Activated CD8-positive, alpha-beta memory T cell treated with anti-CD3 and anti-CD28 coated beads, Interleukin-2, amount 10 ng/mL, durations not matched to agents 7 days and 5 days (primary cell): ENCODE measurements at places on chromosomes 11 and 22. TPM values are rescaled to one million over a fixed set of nuclear protein-coding genes. Genes with fewer than 3 reads are reported as not detected.

- no peak for DNase-seq
These were observed 336.6 kb downstream of the CTTN start for GRCh38 chr11:70734911-70735310.

GRCh38 chr11:70272009-70272408 is 1.5 kb downstream of the PPFIA1 start:
- DNase-seq: no peak

DNA sequence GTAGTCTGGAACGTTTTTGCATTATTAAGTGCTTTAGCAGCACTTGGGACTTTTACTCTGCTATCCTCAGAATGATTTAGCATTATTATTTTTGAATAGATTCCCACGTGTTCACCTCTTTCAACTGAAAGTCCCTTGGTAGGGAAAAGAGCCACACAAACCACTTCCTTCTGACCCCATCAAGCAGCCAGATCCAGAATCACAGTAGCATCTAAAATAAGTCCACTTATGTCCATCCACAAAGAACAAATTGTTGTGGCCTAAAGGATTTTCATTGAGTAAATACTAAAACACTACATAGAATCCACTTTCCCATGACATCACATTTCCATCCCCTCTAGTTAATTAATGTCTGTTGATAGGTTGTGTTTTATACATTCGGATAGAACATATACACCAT is 381.7 kb downstream of the AASDHPPT start:
- no peak for DNase-seq

- DNase-seq: peak; percentile 74
These were observed 5.8 kb downstream of the TSPAN4 start for GRCh38 chr11:848380-848931.

- DNase-seq: no peak
These were observed 124.3 kb downstream of the C11orf58 start for GRCh38 chr11:16862726-16863125.

- no peak for DNase-seq
These were observed 3.9 kb upstream of the BCL2L13 start for GRCh38 chr22:17634696-17635095.

GRCh38 chr11:120511820-120512738 is 531 bp downstream of the GRIK4 start:
- DNase-seq: no peak

GRCh38 chr22:42462016-42462415 is 29.8 kb upstream of the NFAM1 start:
- no peak for DNase-seq

DNA sequence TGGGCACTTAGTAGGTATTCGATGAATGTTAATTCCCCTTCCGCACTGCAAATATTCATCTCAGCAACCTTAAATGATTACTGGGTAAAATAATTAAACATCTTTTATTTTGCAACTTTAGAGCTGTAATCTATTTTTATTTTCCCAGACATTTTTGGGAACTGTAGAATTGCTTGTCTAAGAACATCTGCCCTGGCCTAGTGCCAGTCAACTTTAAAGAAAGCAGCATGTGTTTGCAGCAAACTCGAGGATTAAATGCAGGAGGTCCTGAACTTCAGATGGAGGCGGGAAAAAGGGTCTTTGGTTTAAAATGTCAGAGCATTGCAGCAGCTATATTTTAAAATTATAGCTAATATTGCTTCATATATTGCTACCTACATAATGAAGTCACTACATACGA is 190.0 kb downstream of the PGR start:
- DNase-seq: no peak

DNA sequence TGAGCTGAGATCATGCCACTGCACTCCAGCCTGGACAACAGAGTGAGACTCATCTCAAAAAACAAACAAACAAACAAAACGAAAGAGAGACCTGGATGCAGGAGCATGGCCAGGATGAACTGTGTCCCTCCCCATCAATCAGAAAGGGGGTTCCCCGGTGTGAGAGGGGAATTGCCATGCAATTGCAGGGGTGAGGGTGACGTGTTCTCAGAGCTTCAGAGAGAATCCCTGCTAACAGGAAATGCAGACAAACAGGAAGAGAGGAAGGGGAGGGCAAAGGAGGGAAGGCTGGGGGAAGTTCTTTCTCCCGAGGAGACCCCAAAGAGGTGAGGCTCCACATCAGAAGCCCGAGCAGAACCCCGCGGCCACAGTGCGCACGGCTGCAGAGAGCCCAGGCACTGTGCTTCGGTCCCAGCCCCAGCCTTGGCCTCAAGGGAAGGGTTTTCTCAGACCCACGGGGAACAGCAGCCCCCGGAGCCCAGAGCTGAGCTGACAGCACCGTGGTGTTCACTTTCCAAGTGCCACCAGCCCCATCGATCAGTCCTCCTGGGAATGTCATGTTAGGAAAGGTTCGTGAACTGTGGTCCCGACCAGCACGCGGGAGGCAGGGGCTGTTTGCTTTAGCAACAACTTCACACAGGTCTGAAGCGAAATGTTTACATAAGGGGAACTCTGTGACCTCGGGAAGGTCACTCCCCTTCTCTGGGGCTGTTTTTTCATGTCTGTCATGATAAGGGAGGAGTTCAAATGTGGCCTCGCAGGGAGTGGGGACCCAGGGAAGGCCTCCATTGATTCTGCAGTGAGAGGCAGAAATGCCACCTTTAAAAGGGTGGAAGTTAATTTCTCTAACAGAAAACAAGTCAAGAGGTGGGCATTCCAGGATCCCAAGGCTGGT is 108.0 kb upstream of the ANO1 start:
- no peak for DNase-seq

DNA sequence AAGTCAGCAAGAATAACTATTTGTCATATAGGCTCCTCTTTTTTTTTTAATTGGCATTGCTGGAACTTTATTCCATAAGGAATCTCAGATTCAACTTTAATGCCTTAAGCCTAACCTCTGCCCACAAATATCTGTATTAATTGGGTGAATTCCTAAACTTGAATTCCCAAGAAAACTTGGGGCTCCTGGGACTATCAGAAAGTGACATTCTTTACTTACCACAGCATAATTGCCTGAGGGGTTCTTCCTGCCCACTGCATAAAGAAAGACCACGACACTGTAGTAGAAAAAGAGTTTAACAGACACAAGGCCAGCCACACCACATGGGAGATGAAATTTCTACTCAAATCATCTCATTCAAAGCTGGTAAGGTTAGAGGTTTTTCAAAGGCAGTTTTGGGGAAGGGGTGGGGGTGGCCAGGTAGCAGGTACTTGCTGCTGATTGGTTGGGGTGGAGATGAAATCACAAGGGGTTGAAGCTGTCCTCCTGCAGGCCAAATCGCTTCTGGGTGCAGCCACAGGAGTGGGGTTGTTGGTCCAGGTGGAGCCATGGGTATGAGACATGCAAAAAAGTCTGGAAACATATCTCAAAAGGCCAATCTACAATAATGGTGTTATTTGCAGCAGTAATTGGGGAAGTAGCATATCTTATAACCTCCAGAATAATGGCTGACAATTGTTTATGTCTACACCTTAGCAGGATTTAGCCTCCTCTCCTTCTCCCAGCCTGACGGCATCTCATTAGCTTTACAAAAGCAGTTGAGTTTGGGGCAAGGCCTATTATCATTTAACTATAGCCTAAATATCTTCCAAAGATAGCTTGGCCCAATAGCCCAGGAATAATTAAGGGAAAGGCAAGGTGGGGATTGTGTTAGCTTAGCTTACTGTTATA is 4.8 kb upstream of the NLRP10 start:
- DNase-seq: no peak

DNA sequence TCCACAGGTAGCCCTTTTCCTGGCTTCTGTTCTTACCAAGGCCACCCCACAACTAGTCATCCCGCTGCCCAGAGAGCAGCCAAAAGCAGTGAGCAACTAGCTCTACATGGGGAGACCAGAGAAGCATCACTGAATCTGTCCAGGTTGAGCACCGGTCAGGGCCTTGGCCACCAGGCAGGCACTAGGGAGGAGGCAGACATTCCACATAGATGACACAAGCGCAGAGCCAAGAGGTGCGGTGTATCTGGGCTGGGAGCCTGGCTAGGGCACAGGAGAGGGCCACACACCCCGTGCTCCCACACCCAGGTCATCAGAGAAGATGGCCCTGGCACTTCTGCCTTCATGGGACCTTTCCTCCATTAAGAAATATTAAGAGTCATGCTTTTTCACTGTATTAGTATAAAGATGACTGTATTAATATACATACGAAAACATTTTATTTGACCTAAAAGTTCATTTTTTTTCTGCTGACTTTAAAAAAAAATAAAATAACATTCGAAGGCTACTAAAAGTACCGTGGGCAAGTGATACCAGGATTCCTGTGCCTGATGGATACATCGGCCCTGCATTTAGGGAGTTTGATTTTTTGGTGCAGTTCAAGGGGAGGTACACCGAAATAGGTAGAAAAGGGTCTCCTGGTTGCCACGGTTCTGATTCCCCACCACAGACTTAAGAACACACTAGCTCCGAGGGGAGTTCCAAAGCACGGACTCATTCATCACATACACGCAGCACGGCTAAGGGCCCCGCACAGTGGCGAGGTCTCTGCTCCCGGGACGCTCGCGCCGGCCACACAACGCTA is 1.2 kb downstream of the DGCR2 start:
- DNase-seq: no peak

- DNase-seq: peak; percentile 62
These were observed 57.0 kb downstream of the BRD1 start for GRCh38 chr22:49770547-49771265.

DNA sequence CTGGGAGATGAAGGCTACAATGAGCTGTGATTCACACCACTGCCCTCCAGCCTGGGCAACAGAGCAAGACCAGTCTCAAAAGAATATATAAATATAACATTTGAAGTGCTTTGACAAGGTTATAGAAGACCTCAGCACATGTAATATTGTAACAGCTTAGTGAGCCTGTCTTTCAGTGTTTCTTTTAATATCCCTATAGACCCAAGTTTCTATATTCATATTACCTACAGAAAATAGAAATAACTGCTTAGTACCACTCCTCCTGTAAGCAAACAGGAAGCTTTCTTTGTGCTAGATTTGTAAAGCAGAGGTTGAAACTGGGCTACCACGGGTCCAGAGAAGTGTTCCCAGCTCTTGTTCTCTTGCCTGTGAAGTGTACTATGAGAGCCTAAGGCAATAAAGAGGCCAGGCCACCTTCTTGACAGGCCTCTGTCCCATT is 68.2 kb downstream of the PPP2R1B start:
- no peak for DNase-seq

GRCh38 chr11:63583357-63583677 is 20.1 kb upstream of the PLAAT2 start:
- DNase-seq: no peak

GRCh38 chr11:95584589-95584988 is 205.0 kb downstream of the FAM76B start:
- no peak for DNase-seq

GRCh38 chr11:11313902-11314692 is 39.0 kb downstream of the CSNK2A3 start:
- no peak for DNase-seq

DNA sequence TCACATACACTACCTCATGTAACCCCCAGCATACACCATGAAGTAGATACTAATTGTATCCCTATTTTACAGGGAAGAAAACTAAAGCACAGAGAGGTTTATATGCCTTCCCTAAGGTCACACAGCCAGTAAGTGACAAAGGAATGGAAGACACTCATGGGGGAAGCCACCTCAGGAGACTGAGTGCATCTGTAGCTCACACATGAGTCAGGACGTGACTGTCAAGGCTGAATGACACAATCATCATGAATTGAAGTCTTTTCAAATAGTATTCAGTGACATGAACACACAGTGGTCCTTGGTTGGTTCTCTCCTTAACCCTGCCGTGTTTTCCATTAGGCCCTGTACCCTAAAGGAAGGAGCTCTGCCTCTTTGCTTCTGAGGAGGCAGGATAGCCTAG is 463.0 kb downstream of the NTM start:
- no peak for DNase-seq

DNA sequence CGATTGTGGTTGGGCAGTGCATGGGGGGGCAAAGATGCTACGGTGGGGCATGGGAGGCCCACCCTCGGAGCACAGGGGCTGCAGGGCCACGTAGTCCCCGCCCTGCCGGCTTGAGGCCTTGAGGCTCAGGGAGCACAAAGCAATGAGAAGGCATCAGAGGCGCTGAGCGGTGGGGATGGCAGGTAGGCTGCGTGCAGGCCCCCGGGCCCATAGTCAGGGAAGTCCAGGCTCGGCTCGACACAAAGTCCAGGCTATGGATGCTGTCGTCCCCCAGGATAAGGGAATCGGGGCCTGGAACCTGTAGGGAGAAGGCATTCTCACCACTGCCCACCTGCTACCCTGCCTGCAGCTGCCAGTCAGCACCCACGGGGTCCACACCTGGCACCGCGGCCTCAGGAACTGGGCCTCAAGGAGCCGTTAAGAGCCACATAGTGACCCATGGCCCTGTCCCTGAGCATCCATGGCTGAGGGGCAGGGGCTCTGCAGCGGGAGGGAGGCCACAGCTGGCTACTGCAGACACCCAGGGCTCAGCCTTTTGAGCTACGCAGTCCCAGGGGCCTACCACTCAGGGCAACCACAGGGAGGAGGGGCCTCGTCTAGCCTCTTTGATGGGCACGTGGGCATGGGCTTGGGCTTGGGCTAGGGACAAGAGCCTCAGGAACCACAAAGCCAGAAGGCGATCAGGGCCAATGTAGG is 179.7 kb downstream of the IGLL1 start:
- DNase-seq: no peak

- DNase-seq: no peak
These were observed 5.0 kb upstream of the FGF19 start for GRCh38 chr11:69708736-69709401.

DNA sequence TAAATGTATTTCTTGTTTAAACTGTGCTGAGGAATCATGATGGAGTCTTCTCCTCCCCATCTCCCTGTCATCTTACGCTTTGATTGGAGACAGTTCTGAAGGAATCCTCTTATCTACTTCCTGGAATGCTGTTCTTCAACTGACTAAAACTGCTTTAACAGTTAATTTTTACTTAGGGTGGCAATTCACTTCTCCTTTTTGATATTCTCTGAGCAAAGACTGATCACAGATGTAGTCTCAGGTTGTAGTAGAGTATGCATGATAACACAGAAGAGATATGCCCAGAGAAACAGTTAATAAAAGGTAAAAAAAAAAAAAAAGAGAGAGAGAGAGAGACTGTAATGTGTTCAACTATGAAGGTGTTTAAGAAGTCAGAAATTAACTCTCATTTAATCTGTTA is 1.4 kb upstream of the CASP5 start:
- no peak for DNase-seq

DNA sequence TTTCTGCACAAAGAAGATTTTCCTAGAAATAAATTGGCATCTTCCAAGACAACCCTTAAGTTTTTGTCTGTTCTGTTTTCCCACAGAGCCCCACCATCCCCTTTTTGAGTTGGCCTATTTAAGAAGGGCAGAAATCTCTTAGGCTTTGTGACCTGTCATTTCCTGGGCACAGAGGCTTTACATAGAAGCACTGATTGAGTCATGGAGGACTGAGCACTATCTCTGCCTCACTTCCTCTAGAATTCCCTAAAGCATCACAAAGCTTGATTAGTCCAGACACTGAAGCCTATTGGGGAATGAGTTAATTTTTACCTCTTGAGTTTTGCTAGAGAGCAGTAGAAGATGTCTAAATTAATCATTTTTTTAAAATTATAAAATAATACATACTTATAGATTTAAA is 25.4 kb downstream of the TRIM44 start:
- no peak for DNase-seq

GRCh38 chr22:21961886-21962654 is 9.4 kb upstream of the PPM1F start:
- DNase-seq: no peak

Gene OR4A16
- not detected for total RNA-seq

Gene RIMBP3B
- total RNA-seq: 0.09 TPM

Gene CCDC89
- total RNA-seq: 0.76 TPM

Gene SCGB1D2
- not detected for total RNA-seq

Gene RTCB
- total RNA-seq: 85.5 TPM

Gene PRDM10
- total RNA-seq: 19.2 TPM

Gene TBX10
- not detected for total RNA-seq
